ENCODE measurements at places on chromosomes 5 and 9. TPM values are rescaled to one million over a fixed set of nuclear protein-coding genes. Genes with fewer than 3 reads are reported as not detected.

Gene C8G
- 7.9 TPM for total RNA-seq

DNA sequence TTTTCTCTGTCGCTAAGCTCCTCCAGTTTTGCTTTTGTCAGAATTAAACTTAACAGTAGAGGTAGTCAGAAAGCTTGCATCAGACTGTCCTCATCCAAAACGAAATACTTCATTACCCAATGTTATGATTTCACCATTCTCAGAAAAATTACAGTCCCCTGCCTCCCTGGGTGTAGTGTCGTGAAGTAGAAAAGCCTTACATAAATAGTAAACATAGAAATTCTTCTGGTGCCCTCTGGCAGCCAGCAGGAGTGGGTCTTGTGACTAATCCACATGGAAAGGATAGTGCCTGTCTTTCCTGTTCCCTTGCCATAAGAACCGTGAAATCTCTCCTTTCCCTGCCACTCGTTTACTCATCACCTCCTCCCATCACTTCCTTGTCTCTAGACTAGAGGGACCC lies 230.6 kb downstream of the GNA14 start:
- DNase-seq = no peak

DNA sequence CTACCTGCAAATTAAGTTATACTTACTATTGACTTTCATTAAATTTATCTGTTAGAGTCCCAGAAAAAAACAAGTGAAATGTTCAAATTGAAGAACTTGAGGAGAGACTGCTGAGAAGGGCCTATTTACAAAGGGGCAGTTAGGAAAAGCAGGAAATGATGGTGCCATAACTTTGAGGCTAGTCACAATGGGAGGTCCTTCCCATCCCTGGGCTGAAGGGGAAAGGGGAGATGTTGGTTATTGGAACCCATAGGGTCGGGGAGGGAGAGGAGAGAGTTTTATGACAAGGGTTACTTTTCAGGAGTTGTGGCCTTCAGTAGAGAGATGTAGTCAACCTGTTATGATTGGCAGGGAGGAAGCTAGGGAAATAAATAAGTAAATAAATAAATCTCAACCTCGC lies 169.1 kb downstream of the DMRT2 start:
- DNase-seq = no peak

DNA sequence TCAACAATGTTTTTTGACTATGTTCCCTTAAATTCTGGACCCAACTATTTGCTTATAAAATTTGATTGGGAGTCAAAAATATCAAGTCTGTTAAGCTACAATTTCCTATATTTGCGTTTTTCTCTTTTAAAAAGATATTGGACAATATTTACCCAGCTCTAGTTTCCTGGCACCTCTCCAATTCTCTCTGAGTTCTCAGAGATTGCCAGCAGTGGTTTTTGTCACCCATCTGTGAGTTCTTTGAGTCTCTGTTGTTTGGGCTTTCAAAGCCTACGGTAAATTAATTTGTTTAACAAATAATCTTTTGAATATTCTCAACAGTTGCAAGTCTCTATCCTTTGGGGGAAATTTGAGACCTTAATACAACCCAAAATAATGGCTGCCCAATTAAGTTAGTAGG lies 174.2 kb upstream of the PUM3 start:
- no peak for DNase-seq
